ENCODE measurements at places on chromosomes 2 and 18.

GRCh38 chr18:3540805-3541548 is 91.0 kb downstream of the TGIF1 start:
- no peak for DNase-seq

DNA sequence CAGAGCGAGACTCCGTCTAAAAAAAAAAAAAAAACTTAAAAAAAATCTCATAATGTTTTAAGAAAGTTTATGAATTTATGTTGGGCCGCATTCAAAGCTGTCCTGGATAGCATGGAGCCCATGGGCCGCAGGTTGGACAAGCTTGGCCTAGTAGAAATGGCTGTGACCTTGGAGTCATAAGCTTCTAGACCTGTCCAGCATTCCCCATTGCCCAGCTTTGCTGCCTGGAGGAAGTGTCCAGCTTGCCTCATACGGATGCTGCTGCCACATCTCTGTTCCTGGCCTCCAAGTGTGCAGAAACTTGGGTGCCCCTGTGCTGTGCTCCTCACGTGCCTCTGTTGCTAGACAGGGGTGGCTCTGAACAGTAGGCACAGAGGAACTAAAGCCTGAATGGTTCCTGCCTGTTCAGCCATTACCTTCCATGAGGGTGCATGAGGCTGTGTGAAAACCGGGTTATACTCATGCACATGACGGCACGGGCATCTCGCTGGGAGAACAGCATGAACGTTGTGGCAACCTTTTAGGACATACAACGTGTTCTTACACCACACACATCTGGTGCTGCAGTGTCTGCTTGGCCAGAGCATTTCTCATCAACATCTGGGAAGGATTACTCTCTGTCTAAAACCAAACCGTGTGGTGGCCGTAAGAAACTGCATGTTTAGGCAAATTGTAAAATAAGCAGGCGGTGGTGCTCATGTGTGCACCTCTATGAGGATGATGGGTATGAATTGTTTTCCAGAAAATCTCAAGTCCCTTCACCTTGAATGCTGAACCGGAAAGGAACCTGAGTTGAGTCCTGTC is 38.2 kb downstream of the FHOD3 start:
- DNase-seq, result no peak

GRCh38 chr2:71456617-71457016 is 3.3 kb downstream of the DYSF start:
- no peak for DNase-seq

- DNase-seq, result no peak
Measured at GRCh38 chr2:163717515-163717914, 18.3 kb downstream of the FIGN start.

DNA sequence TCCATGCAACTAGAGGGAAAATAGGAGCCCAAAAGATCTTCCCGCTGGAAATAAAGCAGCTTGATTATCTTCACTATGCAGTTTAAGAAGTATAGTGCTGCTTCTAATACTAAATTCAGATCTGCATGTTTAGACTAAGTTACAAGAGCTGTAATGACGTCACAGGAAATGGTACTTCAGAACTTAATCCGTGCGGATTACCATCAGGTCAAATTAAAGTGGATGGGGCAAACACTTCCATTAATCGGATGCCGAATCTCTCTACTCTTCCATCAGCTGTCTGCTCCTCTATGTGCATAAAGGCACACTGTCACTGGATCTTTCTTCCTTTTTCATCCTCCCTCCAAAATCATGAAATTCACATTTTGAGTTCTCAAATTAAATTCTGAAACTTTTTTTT is 52.6 kb downstream of the TRAPPC12 start:
- DNase-seq, result no peak

DNA sequence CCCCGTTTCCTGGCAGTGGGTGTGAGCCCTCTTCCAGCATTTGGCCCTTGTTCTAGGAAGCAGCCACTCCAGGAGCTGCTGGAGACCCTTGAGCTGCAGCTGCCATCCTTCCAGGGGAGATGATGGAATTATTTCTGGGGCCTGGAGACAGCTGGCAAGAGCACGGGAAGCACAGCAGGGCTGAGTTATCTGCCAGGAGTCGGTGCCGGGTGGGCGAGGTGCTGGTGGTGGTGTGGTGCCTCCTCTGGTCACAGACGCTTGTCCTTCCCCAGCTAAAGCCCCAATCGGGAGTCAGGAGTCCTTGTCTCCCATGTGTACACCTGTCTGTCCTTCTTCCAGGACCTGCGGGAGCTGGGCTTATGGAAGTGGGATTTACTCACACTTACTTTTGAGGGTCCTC is 36.0 kb downstream of the DPYSL5 start:
- DNase-seq, result peak; percentile 55

- no peak for DNase-seq
Measured at GRCh38 chr2:177053716-177054115, 158.9 kb upstream of the HNRNPA3 start.

GRCh38 chr2:157486596-157487270 is 42.8 kb upstream of the CYTIP start:
- DNase-seq, result no peak

DNA sequence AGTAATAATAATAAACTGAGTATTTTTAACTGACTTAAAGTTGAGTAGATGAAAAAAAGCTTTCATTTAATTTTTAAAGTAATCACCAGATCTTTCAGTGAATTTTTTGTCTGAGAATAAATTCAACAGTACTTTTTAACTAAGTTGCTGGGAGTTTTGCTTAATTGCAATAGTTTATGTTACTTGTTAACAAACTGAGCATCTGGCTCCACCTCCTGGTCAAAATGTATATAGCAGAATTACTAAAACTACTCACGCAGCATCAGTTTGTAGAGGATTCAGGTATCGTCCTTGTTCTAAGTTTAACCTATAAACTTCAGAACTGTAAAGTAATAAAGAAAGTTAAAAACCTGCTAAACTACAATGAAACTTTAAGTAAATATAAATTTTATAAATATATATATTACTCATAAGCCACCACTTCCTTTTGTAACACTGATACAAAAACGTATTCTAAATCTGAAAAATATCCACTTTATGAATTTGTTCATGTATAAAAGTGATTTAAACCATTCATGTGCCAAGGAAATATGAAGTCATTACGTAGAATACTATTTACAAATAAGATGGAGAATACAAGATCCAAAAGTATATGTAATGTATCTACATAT is 21.3 kb downstream of the NOL10 start:
- DNase-seq, result no peak

- DNase-seq, result no peak
Measured at GRCh38 chr2:155382776-155383175, 684.3 kb downstream of the KCNJ3 start.

- no peak for DNase-seq
Measured at GRCh38 chr2:60972889-60973656, 44.4 kb upstream of the PEX13 start.

- no peak for DNase-seq
Measured at GRCh38 chr2:209613649-209614305, 157.9 kb upstream of the UNC80 start.

GRCh38 chr18:69085951-69086350 is 288.1 kb downstream of the CCDC102B start:
- DNase-seq, result no peak

GRCh38 chr18:6363216-6363615 is 51.5 kb downstream of the L3MBTL4 start:
- no peak for DNase-seq

DNA sequence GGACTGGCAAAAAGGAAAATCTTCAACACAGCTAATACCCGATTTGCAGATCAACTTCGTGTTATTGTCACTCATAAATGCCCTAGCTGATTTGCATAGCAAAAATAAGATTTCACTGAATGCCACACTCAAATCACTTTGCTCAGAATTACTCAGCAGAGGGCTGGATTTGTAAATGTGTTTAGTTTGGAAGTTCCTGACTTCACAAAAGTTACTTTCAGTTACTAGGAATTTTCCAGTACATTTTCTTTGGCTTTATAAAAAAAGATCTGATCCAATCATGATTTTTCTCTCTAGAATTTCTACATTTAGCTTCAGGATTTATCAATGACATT is 433.3 kb upstream of the ID2 start:
- no peak for DNase-seq

DNA sequence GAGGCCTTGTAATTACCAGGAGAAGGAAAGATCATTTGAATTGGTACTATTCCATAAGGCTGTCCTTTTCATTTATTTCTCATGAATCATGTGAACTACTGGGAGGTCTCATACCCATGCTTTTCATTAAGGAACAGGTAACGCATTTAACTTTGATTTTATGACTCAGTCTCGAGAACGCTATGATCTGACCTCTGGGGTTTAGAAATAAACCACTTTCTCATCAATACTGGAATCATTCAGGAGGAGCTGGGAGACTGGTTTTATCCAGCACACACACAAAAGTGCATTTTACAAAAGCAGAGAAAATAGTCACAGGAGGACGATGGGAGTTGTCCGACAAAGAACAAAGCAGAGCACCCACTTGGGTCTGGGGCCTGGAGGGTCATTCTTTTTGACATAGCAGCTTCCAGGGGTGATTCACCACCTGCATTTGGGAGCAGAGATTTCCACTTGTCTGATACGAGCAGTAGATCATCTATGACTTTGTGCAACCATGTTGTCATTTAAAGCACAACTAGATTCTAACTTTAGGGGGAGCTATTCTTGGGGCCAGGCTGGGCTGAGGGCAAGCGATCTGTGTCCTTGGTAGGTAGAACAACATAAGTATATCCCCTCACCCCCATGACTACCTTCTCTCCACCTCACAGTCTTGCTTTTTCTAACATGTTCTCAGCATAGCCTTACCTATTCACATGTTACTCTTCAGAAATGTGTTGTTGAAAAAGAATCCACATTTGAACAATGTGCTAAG is 95.9 kb upstream of the SCG2 start:
- no peak for DNase-seq

DNA sequence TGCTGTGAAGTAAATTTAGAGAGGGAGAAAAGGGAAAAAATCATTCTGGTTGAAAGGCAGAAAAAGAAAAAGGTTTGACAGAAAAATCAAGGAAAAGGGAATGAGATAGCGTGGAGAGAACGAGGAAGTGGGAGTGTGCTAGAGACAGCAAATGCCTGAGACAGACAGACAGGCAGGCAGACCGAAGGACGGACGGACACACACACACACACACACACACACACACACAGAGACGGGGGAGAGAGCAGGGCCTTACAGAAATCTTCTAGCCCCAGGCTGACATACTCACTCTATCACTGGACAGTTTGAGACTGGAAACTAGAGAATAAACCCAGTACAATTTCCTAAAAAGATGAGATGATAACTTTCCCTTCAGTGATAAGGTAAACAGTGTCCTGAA is 238.4 kb downstream of the ZNF521 start:
- DNase-seq, result no peak

- no peak for DNase-seq
Measured at GRCh38 chr2:165002638-165003037, 47.3 kb upstream of the SLC38A11 start.

GRCh38 chr18:74626049-74626874 is 28.6 kb downstream of the ZNF407 start:
- no peak for DNase-seq
